ENCODE measurements at places on chromosomes 5 and 9.
A peak's percentile ranks its signal among the peaks of the same experiment; 100 is the strongest.

- no peak for DNase-seq
Measured at GRCh38 chr5:129601576-129601975, 141.5 kb downstream of the ADAMTS19 start.

- DNase-seq, result no peak
Measured at GRCh38 chr9:89508951-89509615, 11.2 kb upstream of the SEMA4D start.

GRCh38 chr9:87271696-87272477 is 225.8 kb upstream of the DAPK1 start:
- DNase-seq, result peak; percentile 51

- DNase-seq, result no peak
Measured at GRCh38 chr5:51278539-51278938, 104.7 kb upstream of the ISL1 start.

DNA sequence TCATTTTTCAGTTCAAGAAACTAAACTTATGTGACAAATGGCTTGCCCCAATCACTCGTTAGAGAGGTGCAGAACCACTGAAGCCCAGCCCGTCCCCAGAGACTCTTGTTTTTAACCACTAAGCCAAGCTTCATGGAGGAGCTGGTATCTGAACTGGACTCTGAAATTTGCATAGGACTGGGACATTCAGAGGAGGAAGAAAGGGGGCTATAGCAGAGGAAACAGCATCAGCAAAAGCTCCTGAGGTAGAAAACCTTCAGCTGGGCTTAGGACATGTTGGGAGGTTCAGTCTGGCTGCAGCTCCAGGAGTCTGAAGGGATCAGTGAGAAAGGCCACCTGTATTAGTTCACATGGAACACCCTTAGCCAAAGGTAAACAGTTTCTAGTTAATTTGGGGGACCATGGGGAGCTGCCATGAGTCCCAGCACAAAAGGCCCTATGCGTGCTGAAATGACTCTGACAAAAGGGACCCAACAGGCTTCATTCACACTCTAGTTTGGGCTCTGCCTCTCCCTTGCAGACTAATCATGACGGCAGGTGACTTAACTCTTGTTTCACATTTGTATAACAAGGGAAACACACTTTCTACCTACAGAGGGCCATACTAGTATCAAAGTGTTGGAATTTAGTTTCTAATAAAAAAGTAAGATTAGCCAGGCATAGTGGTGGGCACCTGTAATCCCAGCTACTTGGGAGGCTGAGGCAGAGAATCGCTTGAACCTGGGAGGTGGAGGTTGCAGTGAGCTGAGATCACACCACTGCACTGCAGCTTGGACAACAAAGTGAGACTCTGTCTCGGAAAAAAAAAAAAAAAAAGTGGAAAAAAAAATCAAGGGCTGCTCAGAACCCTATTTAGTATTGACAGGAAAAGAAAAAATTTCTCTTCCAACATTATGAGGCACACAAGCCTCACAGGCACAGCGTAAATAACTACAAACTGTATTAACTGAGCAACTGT is 10.2 kb downstream of the FBXO10 start:
- no peak for DNase-seq

DNA sequence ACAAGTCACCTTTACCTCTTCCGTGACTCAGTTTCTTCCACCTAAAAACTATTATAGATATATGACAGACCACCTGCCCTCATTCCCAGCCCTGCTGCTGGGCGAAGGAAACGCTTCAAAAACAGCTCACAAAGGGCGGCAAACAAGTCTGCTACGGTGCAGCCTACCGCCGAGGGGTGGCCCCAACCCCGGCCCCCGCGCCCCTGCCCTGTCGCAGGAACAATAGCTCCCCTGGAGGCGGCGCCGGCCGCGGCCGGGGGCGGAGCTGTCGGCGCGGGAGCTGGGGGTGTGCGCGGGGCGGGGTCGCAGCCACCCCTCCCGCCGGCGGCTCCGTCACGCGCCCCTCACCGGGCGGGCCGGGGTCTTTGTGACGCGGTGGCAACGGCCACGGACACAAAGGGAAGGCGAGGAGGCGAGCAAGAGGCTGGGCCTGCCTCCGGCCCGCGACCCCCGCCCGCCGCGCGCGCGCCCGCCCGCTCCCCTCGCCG is at the start of gene TMEFF1:
TSS of gene TMEFF1 (plus strand) at position 362 of the 488 bp plus-strand sequence. CDS start 396 bp downstream, outside the sequence.
- peak; percentile 47 for DNase-seq

DNA sequence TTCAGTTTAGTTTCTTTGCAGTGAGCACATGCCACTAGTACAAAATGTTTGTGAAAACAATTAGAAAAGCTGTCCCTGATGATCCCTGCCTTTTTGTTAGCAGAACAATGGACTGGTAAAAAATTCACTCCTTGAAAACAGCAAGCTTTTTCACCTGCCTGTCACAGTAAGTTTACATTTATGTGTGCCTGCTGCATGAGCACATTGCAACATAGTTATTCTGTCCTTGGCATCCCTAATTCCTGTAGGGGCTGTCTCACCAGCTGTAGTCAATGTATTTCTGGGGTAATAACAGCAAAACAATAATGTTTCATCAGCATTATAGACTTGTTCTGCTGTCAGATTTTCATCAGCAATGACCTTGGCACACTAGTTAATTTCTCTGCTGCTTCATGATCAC is 11.6 kb upstream of the ZNF367 start:
- no peak for DNase-seq

- DNase-seq, result peak; percentile 98
Measured at GRCh38 chr5:57841676-57842363, 359.2 kb upstream of the ACTBL2 start.

GRCh38 chr5:75239681-75240080 is 3.0 kb upstream of the ANKRD31 start:
- DNase-seq, result no peak

GRCh38 chr5:145937432-145938250 is 1.3 kb downstream of the SH3RF2 start:
- DNase-seq, result peak; percentile 40

GRCh38 chr5:123659495-123659894 is 147.5 kb downstream of the CSNK1G3 start:
- no peak for DNase-seq

- no peak for DNase-seq
Measured at GRCh38 chr5:169410996-169411783, 110.3 kb upstream of the SLIT3 start.

DNA sequence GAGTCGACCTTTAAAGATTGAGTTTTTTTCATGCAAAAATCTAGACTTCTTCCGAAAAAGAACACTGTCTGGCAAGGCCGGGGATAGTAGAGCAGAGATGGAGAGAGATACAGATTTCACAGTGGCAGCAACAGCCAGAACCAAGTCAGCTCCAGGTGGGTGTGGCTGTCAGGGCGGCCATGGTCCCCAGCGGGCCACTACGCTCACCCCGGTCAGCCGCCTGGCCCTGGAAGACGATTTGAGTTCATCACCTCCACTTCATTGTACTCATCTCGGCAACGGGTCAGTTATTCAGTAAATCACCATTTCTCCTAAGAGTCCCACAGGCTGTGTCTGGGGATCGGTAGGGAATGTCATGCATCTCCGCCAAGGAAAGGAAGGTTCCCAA is 53.0 kb downstream of the ZNF354C start:
- no peak for DNase-seq

- no peak for DNase-seq
Measured at GRCh38 chr9:13179257-13179656, 100.2 kb downstream of the MPDZ start.

GRCh38 chr5:146644831-146645230 is 128.8 kb upstream of the GPR151 start:
- no peak for DNase-seq

GRCh38 chr5:54524704-54525103 is 7.1 kb downstream of the SNX18 start:
- DNase-seq, result no peak

GRCh38 chr5:93782978-93783377 is 41.6 kb upstream of the POU5F2 start:
- peak; percentile 23 for DNase-seq

DNA sequence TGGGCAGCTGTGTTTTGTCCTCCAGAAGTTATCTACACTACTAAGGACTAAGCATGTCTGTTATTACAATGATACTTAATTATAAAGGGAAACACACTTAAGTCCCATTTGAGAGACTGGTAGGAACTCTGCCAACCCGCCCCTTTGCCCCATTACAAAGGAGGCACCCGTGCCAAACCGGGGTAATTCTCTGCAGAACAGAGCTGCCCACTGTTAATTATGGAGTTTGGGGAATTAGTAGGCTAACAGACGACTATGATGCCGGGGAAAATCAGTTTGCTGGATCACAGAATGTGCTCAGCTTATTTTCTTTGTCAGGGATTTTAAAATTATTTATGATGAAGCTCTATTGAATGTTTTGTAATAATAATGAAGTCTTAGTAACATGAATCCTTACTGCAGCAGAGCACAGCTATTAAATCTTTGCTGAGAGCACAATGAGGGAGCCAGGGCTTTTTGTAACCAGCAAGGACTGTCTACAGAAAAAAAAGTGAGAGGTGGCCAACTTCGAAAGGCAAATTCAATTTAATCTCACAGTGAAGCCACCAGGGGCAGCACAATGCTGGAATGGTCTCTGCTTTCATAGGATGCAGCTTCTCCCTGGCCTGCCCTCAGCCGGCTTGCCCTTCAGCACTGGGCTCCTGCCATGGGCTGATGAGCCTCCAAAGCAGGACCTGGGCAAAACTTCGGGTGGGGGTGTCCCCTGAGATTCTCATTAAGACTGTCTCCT is 134.5 kb downstream of the GNAQ start:
- DNase-seq, result no peak

DNA sequence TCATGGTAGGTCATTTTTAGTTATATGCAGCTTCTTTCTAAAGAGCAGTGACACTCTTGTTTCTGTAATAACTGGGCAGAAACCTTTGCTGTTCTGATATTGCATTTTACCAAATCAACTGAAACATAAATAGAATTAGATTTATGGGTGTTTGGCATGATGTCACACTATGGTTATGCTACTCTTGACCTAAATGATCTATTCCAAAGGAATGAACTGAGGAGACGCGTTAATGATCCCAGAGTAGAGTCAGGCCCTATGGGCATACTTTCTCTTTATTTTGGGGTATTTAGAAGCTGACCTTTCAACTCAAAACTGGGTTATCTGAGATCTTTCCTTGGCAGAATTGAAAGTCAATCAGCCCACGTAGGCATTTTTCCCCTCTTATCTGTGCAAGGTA is 146.8 kb upstream of the ADAMTSL1 start:
- peak; percentile 38 for DNase-seq

DNA sequence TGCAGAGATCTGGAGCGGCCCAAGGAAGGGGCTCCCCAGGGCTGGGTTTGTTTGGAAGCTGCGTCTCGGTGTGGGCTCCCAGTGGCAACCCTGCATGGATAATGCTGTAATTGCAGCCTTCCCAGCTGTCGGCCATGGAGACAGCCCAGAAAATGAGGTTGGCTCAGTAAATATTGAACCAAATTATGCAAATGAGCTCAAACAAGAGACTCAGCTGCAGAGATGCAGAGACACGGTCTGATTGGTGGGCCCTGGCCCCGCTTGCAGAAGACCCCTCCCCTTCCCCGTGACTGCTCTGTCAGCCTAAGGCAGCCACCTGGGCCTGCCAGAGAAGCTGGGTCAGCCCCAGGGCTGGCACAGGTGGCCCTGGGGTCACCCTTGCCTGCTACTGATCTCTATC is 75.9 kb downstream of the RAD23B start:
- no peak for DNase-seq

GRCh38 chr9:95788521-95788991 is 86.9 kb upstream of the ERCC6L2 start:
- DNase-seq, result no peak

DNA sequence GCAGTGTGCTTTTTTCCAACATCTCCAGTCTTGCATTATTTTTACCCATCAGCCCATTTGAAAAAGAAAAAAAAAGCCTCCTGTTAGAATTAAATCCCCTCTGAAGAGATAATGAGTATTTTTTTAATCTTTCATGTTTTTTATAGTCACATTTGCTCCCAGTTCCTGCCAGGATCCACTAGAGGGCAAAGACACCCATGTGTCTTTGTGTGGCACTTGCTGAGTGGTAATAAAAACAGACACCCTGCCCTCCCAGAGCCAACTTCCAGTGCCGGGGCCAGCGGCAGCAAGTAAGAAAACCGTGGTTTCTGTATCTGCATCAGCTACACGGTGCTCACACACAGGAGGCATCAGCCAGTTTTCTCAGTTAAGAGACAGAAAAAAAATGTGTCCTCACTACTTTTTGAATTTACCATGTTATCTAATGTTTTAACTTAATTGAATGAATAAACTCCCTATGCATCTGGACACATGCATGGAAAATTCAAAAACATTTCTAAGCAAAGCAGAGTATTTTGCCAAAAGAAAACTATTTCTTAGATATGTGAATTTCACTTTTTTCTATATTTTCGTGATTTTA is 70.2 kb upstream of the PLEKHG4B start:
- peak; percentile 6 for DNase-seq

DNA sequence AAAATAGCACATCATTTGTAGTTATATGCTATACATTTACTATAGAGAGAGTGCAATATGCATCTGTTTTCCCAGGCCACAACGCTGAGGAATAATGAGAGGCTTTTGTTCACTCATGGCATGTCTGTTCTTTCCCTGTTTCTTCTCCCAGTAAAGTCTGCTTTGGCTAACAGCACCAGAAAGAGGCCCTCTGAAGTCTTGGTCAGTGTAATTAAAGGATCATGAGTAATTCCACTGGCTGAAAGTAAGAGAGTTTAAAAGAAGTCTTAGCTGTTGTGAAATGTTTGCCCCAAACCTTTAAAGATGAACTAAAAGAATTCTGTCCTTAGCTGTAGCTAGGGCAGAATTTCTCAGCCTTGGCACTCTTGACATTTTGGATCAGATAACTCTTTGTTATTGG is 228.8 kb downstream of the TLE4 start:
- no peak for DNase-seq

GRCh38 chr9:109967651-109968642 is 187.9 kb downstream of the PALM2AKAP2 start:
- DNase-seq, result no peak

- peak; percentile 54 for DNase-seq
Measured at GRCh38 chr5:6766604-6767093, 53.4 kb downstream of the TENT4A start.

DNA sequence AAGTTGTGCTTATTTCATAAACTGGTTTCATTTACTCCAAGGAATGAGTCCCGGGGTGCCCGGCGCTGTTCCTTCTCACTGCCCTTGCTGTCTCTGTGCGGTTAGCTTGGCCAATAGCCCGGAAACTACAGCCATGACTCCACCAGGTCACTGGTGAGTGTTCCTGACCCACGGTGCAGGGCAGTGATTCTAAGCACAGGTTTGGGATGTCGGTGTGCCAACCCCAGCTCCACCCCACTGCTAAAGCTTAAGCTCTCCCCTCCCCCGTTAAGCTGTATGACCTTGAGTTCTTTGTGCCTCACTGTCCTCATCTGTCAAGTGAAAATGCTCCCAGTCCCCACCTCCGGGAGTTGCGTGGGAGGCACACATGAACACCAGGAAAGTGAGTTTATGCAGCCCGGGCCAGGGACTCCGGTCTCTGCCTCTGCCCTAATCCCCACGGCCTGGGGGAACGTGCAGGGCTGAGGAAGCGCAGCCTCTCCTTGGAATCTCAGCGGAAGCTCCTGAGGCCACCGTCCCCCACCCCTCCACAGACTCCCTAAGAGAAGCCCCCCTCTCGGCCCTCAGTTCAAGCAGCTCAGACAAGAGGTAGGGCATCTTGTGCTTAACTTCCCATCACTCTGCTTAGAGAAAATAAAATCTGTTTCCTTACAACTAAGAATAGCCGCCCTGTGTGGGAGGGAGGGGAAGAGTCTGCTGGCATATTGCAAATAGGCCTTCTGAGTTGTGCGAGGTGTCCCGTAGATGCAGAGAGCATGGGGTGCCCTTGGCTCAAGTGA is 92.0 kb upstream of the RAI14 start:
- DNase-seq, result peak; percentile 9

- no peak for DNase-seq
Measured at GRCh38 chr5:132746954-132747615, at the start of gene CCNI2. Gene CCNI2 (plus strand): TSS chr5:132747426. CDS start chr5:132747496, 70 bp downstream.
